NAMALWA (cell line): ENCODE measurements at places on chromosomes 5 and 9.

GRCh38 chr5:144017631-144018030, 152.8 kb downstream of the YIPF5 start:
- DNase-seq: no peak

DNA sequence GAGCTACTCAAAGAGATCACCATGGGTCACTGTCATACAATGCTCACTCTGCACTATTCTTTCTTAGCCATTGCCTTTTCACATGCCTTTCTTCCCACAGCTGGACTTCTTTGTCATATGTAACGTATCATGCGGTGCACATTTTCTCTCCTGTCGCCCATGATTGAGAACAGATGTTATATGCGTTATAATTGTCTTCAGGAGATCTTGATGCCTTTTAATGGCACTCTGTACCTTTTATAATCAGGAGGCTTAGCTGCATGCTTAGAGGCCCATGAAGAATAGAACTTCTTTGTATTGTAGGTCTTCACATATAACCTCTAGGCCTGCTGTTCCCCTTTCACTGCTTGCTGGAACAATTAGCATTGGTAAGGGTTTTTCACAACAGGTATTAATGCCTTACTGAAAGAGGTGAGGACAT, 436.1 kb downstream of the CDH10 start:
- DNase-seq: no peak

DNA sequence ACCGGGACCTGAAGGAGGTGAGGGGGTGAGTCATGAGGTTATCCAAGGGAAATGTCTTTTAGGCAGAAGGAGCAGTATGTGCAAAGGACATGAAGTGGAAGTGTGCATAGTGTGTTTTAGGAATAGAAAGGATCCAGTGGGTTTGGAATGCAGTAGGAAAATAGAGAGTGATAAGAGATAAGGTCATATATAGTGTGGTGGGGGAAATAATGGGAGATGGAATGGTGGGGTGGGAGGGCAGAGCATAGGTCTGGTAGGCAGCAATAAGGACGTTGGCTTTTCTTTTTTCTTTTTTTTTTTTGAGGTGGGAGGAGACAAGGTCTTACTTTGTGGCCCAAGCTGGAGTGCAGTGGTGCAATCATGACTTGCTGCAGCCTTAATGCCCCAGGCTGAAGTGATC, 17.8 kb downstream of the SNX24 start:
- no peak for DNase-seq

DNA sequence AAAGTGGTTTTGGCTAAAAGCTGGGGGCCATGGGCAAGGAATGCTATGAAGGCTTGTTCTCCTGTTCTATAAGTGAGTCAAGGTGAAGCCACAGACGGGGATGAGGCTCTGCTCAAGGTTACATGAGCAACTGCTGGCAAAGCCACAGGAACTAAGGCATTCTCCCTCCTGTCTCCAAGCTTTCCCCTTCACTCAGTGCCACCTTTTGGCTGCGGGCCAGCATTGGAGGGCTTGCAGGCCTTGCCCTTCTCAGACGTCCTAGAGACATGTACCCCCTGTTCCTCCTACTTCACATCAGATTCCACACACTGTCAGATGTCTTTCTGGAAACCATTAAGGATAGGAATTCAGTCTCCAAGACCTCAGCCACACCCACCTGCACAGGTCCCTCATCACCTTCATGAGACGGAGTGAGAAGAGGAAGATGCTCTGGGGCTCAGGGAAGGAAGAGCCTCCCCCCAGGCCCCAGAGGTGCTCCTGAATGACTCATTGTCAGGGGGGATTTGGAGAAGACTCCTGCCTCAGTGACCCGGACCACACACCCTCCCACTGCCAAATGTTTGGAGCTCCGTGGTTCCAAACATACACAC, 20.5 kb upstream of the MEIKIN start:
- DNase-seq: no peak

DNA sequence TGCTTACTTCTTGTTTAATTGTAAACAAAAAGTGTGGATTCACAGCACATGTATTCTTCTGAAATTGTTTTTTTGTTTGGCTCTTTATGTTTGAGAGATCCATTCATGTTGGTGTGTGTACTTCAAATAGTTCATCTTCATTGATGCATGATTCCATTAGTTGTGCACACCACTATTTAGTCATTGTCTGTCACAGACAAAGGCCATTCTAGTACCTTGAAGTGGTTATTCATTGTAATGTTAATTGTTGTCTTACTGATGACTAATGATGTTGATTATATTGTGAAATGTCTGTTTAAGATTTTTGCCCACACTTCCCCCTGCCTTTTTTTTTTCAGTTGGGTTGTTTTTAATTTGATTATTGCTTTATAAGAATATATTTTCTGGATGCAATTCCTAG, 391.3 kb downstream of the DIRAS2 start:
- no peak for DNase-seq

- no peak for DNase-seq
Observed at GRCh38 chr9:116566677-116567488, 120.2 kb upstream of the TRIM32 start.
